ENCODE measurements at places on chromosomes 16 and 17.

DNA sequence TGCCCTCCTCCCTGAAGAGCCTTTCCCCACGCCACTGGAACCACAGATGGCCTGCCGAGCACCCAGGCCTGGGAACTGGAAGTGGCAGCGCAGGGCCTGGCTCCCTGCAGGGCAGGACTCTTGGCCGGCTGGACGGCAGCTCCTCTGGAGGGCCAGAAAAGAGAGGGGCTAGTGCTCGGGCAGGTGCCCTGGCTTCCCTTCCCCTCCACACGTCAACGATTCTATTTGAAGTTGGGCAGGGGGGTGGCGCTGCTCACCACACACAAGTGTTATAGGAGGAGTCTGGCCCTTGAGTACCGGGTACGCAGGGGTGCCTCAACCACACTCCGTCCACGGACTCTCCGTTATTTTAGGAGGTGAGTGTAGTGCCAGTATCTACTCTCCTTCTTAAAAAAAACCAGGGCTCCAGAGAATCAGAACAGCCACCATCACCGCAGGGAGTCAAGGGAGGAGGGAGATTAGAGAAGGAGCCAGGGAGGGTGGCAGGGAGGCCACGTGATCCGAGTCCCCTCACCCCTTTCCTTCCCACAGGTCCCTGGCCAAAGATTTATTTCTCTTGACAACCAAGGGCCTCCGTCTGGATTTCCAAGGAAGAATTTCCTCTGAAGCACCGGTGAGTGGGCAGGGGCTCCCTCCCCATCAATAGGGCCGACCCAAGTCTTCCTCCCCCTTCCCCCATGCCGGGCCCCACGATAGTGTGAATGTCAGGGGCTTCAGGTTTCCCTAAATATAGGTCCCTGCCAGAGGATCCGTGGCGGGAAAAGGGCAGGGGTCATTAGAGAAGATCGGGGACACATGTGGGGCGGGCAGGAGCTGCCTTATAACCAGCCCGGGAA is 1.4 kb upstream of the ALDOA start:
- peak; percentile 42 for DNase-seq

DNA sequence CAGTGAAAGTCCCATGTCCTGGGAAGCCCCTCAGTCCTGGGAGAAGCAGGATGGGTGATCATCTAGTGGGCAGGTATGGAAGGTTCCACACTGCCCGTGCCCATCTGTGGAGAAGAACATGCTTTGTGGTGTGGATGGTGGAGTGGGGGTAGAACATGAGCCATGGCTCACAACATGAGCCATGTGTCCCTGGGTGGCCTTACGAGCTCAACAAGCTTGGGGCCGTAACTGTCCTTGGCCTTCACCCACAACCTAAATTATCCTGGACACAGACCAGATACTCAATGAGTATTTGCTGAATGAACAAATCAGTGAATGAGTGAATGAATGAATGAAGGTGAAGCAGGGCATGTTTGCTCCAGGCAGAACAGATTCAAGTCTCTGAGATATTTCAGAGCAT is 13.5 kb downstream of the SOX8 start:
- DNase-seq, result no peak

DNA sequence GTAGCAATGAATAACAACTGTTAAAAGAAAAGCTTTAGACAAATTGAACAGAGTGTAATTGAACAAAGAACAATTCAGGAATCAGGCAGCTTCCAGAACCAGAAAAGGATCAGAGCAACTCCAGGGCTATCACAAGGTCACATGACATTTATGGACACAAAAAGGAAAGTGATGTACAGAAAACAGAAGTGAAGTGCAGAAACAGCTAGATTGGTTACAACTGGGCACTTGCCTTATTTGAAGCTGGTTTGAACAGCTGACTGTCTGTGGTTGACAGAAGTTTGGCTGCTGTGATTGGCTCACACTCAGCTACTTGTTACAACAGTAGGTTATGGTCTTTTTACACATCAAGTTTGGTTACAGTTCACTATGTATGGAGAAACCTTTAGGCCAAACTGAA is 14.8 kb downstream of the EFCAB5 start:
- DNase-seq, result no peak

GRCh38 chr16:877242-878071 is 76.9 kb upstream of the GNG13 start:
- no peak for DNase-seq

GRCh38 chr17:50767446-50767845 is at the start of gene ANKRD40CL:
TSS of gene ANKRD40CL (minus strand) at chr17:50767518. CDS start at chr17:50766913, 605 bp downstream.
- DNase-seq, result no peak

DNA sequence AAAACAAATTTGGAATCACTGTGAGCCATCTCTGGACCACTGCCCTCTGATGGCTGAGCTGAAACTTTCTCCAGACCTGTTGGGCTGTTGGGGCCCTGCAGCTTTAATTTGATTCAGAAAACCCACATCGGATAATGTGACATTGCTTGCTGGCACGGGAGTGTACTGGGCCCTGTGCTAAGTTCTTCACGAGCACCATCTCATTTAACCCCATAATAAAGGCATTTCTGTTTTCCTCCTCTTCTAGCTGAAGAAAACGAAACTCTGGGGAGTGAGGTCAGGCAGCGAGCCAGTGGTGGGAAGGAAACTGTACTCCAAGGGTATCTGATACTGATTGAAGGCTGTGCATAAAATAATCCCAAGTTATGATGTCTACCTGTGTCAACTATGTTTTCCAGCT is 34.5 kb upstream of the TNRC6A start:
- no peak for DNase-seq

DNA sequence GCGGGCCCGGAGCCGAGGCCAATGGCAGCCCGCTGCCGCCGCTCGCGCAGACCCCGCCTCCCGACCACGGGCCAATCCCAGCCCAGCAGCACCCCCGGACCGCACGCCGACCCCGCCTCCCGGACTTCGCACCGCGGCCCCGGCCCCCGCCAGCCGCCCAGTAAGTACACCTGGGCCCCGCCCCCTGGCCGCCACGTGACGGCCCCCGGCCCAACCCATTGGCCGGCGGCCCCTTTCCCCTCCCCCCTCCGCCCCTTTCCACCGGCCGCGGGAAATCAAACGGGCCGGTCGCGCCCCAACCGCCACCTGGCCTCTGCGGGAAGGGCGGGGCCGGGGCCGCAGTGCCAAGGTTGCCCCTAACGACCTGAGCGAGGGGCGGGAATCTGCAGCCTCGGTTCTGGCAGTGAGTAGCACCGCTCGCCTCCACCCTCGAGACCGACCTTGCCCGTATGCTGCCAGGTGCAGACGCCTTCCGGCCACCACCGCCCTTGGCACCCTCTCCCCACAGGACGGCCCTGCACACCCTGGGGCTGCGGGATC is at the start of gene YBX2:
YBX2 (minus strand) TSS at position 26 of the 540 bp plus-strand sequence. CDS start 139 bp downstream, outside the sequence.
- DNase-seq, result no peak

DNA sequence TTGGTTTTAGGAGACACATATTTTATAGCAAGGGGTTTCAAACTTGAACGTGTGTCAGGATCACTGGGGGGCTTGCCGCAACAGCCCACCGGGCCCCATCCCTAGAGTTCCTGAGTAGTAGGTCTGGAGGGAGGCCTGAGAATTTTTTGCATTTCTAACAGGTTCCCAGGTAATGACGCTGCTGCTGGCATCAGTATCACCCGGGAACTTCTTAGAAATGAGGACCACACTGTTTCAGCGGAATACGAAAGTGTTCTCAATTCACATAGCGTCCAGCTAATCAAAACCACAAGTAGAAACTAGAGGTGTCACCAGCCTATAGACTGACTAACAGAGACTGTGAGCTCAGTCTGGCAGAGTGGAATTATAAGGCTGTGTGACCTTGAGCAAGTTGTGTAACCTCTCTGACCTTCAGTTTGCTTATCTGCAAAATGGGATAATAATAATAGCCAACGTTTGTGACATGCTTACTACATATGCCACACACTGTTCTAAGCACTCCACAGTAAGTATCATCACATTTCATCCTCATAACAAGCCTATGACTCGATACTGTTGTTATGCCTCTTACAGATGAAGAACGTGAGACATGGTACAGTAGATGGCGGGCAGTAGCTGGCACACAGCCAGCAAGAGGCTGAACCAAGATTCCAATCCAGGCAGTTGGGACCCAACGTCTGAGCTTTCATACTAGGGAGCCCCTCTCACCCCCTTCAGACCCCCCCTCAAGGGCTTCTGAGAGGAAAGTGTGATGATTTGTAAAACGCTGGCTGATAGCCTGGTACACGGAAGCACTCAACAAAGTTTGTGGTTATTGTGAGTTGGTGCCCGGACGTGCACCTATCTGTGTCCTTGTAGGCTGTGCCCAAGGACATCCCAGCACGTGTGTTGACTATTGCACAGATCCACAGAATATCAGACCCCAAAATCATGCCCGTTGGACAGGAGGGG is 4.6 kb upstream of the ICAM2 start:
- DNase-seq, result peak; percentile 65

- no peak for DNase-seq
Observed at GRCh38 chr16:61083711-61084110, 952.5 kb downstream of the CDH8 start.

- no peak for DNase-seq
Observed at GRCh38 chr17:8360260-8360659, 16.2 kb downstream of the KRABD2 start.

GRCh38 chr17:47622180-47622549 is 27.6 kb upstream of the KPNB1 start:
- DNase-seq, result no peak

DNA sequence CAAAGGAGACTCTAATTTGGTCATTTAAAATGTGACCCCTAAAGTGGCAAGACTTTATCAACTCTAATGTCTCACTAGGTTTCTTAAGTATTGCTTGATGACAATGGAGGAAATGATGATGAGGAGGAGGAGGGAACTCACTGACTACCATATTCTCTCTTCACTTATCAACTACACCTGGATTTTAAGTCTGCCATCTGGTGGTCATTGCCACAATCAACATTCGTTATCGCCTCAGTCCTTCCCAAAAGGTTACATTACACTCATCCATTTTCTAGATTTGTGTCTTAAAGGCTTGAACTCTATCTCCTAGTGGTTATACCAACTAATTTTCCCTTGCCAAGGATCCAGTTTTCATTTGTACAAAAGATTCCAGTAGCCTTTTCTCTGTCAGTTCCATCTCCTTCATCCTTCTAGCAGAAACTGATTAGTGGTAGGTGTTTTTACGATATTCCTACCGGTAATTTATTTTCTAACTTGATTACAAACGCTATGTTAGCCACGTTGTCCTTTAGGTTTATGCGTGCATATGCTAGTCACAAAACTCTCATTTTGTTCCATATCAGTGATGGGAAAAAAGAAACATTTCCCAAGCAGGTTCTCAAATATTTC is 114.6 kb upstream of the NOG start:
- DNase-seq, result peak; percentile 41

GRCh38 chr17:51272812-51273211 is 12.5 kb downstream of the UTP18 start:
- DNase-seq, result no peak

DNA sequence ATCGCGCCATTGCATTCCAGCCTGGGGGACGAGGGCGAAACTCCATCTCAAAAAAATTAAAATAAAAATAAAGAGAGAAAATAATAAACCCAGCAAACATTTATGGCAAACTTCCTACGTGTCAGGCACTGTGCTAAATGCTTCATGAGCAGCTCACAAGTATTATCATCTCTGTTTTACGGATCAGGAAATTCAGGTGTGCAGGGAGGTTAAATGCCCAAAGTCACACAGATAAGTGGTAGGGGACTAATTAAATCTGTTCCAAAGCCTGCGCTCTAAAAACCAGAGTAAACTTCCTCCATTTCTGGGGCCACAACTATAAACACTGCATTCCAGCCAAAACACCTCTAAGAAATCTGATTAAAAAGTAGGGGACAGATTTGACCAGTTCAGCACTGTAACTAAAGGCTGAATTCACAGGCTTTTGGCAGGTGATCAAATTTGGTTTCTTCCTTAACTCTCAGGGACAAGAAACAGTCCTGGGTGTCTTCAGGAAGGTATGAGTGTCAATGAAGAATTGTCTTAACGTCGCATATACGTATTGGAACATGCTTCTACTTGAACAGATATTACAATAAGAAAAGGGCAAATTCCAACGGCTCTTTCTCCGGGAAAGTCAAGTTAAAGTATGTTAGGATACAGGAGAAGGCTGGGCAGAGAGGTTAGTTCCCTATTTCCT is 996 bp downstream of the STRADA start:
- peak; percentile 64 for DNase-seq

- DNase-seq, result no peak
Observed at GRCh38 chr16:29315046-29315445, 91.5 kb downstream of the NPIPB11 start.

GRCh38 chr17:21209511-21210175 is 4.3 kb downstream of the TMEM11 start:
- no peak for DNase-seq

DNA sequence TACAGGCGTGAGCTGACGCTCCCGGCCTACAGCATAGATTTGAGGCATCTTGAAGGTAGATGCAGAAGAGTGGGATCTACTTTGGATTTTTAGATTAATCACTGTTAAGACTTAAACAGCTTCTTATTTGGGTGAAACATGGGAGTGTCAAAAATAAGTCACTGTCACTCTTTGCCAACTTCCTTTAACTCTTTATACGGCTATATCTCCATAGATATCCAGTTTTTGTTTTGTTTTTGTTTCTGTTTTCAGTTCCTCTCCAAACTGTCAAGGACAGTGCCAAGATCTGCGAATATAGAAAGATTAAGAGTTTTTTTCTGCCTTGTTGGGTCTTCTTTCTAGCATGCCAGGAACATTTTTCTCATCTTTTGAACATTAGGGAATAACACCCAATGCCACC is 706.1 kb downstream of the WWOX start:
- DNase-seq, result no peak

GRCh38 chr16:57616876-57617275 is 11.6 kb upstream of the ADGRG1 start:
- no peak for DNase-seq

GRCh38 chr16:88938777-88939244 is 38.2 kb downstream of the CBFA2T3 start:
- DNase-seq, result no peak

DNA sequence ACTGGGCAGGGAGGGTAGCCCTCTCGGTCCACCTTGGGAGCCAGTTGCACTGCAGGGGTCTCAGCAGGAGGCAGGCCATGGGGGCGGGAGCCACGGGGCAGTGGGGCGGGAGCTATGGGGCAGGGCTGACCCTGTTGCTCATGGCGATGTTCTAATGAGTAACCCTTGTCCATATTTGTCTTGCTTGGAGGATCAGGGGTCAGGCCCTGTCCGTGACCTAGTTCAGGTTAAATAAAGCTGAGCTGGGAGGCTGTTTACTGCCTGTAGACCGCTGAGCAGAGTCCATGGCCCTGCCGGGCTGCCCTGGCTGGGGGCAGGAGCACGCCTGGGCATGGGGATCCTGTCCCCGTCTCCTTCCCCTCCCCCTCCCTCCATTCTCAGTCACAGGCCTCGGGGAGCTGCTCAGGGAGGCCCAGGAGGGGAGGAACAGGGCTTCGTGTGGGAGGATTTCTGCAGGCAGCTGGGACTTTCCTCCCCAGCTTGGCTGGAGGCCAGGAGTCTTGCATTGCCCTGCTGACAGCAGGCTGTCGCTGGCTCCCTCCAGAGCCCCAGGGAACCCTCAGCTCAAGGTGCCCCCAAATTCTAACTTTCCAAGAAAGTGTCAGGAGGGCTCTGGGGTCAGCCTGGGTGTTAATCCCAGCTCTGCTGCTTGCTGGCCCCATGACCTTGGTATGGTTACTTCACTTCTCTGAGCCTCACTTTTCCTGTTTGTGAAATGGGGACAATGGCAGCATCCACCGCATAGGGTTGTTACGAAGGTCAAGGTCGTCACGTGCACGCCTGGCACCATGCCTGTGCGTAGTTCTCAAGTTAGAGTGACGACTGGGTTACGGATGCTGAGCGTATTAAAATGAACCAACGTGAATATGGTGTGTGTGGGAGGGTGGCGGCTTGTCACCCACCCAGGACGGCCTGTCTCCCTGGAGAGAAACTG is 6.1 kb upstream of the SERPINF2 start:
- DNase-seq, result peak; percentile 64
